ENCODE measurements at places on chromosomes 6 and 20. TPM values are rescaled to one million over a fixed set of nuclear protein-coding genes. Genes with fewer than 3 reads are reported as not detected.

- DNase-seq, result no peak
Observed at GRCh38 chr20:59455402-59456341, 148.7 kb upstream of the PHACTR3 start.

Gene YIPF3
- total RNA-seq, result 103 TPM

GRCh38 chr6:77457720-77458349, 5.5 kb downstream of the HTR1B start:
- DNase-seq, result peak; percentile 47

DNA sequence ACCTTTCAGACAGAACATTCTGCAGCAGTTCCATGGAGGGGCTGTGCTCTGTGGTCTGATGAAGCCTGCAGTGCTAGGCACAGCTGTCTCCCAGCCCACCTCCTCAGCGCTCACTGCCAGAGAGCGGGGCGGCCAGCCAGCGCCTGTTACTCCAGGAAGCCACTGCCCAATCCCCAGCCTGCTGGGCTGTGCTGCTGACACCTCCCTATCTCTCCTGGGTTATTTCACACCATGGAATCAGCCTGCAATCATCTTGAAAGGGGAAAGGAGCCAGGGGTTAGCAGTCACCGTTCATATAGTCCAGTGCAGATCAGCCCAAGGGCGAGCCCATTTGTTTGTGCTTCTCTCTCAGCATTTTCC, 46.3 kb upstream of the NHSL1 start:
- peak; percentile 75 for DNase-seq

- DNase-seq, result no peak
Observed at GRCh38 chr6:167568407-167569024, 243.6 kb downstream of the TTLL2 start.

Gene MYH7B
- total RNA-seq, result 0.56 TPM

- no peak for DNase-seq
Observed at GRCh38 chr20:48398506-48399449, 429.0 kb downstream of the PREX1 start.

Gene GJA10
- total RNA-seq, result not detected

Gene ZC3H12D
- 2.6 TPM for total RNA-seq

DNA sequence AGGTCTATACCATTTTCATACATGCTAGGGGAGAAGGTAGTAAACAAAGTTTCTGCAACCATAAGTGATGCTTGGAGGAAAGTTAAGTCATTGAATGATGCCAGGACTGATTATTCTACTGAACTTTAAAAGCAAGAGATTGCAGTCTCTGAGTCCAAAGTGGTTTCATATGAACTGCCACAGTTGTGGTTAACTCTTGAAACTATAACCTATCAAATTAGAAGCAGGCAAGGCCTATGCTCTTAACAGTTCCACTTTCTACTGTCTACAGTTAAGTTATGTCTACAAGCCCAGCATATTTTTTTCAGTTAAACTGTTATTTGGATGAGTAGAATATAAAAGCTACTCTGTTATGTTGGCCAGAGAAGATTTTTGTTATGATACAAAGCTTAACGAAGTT, 326.5 kb upstream of the RUNX2 start:
- no peak for DNase-seq

Gene CLIC1
- 310 TPM for total RNA-seq

DNA sequence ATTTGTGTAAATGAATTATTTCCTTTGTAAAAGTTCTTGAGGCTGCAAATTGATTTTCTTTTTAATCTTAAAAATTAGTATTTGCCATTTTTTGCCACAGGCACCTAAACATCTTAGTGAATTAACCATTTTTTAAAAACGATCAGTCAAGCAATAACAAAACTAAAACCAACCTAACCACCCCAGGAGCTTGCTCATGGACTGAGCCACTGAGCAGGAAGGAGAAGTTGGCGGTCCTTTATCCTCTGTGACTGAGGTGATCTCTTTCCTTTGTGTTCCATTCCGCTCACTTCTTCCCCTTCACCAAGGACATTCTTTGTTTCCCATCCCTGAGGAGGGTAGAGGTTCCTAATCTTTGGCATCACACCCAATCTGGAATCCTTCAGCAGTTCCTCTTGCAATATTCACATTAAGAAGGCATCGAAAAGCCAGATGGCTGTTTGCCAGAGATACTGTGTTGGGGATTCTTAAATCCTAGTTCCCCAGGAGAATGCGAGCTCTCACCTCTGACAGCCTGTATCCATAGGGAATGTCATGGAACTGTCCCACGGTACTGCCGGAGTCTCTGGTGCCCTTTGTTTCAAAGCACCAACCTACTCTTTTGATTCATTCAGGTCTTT, 30.5 kb downstream of the RPRD1B start:
- no peak for DNase-seq

DNA sequence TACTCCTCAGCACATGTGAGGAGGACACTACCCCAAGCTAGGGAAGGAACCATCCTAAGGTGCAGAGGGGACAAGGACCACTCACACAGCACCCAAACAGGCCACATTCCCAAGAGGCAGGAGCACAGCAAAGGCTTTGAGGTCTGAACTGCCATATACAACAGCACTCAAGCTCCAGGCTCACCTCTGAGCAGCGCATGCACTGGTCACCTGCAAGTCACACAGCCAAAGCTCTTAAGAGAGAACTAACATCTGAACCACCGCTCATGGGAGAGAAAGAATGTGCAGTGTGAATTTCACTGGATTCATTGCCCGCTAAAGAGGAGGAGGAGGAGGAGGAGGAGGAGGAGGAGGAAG, 31.0 kb downstream of the NPEPL1 start:
- no peak for DNase-seq

- DNase-seq, result no peak
Observed at GRCh38 chr20:44159125-44159524, 27.9 kb downstream of the JPH2 start.

GRCh38 chr20:19993958-19994669, 23.0 kb upstream of the NAA20 start:
- DNase-seq, result no peak

GRCh38 chr20:59994697-59995122, 36.5 kb downstream of the CDH26 start:
- peak; percentile 73 for DNase-seq

Gene TFAP2C
- 4.2 TPM for total RNA-seq

Gene TBXT
- total RNA-seq, result not detected

DNA sequence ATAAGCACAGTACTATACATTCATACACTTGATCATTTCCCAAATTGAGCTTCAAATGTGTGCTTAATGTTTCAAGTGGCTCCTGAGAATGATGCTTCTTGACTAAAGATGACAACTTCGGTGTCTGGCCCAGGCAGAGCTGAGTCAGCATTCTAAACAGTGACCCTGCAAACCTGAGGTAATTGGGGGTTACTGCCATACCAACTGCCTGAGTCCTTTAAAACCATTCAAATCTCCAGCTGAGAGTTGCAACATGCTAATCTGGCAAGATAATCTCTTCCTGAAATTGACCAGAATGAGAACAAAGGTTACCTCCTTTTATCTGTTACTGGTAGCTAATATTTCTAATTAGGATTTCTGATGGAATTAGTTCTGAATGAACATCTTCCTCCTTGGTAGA, 8.2 kb downstream of the BACH2 start:
- DNase-seq, result no peak

Gene RIPPLY2
- total RNA-seq, result not detected

Gene SLC52A3
- total RNA-seq, result 1.1 TPM

Gene HLA-DRB1
- 480 TPM for total RNA-seq

- DNase-seq, result no peak
Observed at GRCh38 chr6:90038961-90039653, 144.8 kb downstream of the GJA10 start.

GRCh38 chr6:121971931-121972335, 427.5 kb upstream of the HSF2 start:
- no peak for DNase-seq

- DNase-seq, result peak; percentile 42
Observed at GRCh38 chr20:48614593-48615274, 213.1 kb downstream of the PREX1 start.

Gene SCP2D1
- total RNA-seq, result not detected

DNA sequence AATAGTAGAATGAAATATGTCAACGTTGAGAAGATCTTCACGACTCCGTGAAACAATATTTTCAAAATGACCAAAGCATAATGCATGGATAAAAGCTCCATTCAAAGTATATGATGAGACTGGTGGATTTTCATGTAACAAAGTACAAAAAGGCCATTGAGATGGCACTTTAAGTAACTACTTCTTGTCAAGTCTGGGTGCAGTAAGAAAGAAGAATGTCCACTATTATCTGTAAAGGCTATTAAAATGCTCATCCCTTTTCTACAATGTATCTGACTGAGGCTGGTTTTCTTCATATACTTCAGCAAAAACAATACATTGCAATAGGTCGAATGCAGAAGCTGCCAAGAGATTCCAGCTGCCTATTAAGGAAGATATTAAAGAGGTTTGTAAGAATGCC, 457.4 kb downstream of the PKHD1 start:
- DNase-seq, result no peak

DNA sequence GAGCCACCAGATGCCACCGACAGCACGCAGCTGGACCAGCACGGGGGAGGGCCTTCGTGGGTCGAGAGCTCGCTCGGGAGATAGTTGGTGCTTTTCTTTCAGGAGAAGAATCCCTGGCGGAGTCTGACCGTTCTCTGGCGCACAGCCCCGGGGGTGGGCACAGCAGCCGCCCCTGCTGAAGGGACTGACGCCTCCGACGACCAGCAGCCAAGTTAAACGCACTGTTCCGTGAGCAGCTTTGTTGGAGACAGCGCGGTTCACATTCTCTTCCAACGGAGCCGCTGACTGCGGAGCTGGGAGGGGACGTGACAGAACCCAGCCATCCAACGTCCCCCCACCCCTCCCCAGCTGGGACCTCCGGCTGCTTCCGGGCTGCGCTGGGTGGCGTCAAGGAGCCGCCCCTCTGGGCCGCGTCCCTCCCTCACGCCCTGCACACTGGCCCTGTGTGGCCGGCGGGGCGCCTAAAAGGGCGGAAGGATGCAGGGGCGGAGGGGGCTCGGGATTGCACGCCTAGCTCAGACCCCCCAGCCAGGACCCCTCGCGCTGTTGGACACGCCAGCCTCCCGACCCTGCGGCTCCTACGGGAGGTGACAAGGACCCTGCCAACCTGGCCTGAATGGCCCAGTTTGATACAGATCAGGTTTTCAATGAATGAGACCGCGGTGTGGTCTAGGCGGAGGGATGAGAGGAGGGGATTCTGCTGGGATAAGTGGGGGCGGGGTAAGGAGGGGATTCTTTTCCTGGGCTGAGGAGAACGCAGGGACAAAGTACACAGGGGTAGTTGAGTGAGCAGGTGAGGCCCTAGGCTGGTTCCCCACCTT, 36.4 kb upstream of the KHDC1 start:
- no peak for DNase-seq

GRCh38 chr6:129785047-129785755, 75.2 kb upstream of the ARHGAP18 start:
- DNase-seq, result no peak

DNA sequence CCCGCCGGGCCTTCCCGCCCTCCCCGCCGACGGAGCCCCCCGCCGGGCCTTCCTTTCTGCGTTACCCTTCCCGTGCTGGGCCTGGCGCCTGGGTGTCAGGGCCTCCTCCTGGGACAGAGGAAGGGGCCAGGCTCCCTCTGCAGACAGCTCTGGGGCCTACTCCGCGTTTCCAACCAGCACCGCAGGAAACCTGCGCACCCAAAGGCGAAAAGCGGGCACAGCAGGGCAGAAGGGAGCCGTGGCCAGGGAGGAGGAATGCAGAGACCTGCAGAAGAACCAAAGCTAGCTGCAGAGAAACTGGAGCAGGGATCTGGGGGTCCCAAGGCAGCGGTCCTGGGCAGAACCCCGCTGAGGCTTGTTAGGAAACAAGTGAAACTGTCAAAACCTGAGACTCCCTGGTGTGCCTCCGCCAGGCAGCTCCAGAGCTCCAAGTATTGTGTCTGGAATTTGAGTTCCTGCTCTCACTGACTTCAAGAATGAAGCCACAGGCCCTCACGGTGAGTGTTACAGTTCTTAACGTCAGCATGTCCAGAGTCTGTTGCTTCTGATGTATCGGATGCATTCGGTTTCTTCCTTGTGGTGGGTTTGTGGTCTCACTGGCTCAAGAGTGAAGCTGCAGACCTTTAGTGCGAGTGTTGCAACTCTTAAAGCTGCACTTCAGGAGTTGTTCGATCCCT, 33.3 kb downstream of the IRF4 start:
- DNase-seq, result no peak

DNA sequence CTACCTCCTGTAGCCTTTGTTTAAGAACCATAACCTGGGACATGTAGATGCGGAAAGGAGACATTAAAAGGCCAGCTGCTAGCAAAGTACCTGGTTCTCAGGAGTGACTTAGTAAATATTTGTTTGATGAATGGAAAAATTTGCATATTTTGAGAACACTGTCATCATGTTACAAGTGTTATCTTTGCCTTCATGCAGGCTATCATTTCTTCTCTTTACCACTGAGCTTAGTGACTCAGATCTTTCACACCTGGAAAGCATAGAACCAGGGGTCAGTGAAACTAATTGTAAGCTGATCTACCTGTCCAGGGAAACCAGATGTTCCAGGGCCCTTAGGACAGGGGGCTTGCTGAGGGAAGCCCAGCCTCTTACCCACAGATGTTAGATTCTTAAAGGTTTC, 5.4 kb downstream of the ZFP57 start:
- DNase-seq, result no peak

DNA sequence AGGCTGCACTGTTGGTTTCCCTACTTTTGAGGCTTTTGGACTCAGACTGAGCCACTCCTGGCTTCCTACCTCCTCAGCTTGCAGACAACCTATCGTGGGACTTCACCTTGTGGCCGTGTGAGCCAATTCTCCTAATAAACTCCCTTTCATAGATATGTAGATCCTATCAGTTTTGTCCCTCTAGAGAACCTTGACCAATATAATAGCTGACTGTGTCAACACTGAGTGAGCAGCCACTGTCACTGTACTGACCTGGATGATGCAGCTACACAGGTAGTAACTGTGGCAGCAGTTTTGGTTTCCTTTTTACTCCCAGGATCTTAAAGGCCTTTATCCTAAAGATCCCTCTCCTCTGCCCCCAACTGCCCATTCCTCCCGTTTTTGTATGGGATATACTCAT, 70.2 kb downstream of the SLC22A3 start:
- no peak for DNase-seq

Gene HLA-DQB2
- 74.8 TPM for total RNA-seq

GRCh38 chr6:131231103-131231502, 95.8 kb downstream of the AKAP7 start:
- no peak for DNase-seq

Gene CST9L
- total RNA-seq, result not detected

GRCh38 chr6:46014511-46015118, 1.0 kb downstream of the CLIC5 start:
- peak; percentile 50 for DNase-seq

GRCh38 chr6:116268589-116269293, 11.0 kb downstream of the TSPYL1 start:
- no peak for DNase-seq

GRCh38 chr6:87762116-87762515, 60.1 kb upstream of the AKIRIN2 start:
- no peak for DNase-seq

- DNase-seq, result no peak
Observed at GRCh38 chr6:154138793-154139192, 99.8 kb downstream of the OPRM1 start.

Gene DNMT3B
- total RNA-seq, result 1.1 TPM

- DNase-seq, result no peak
Observed at GRCh38 chr6:146258206-146258605, 229.3 kb downstream of the GRM1 start.

All from lower lobe of right lung (tissue), 2 donors.